ENCODE measurements at places on chromosomes 11 and 22. TPM values are rescaled to one million over a fixed set of nuclear protein-coding genes. Genes with fewer than 3 reads are reported as not detected.

DNA sequence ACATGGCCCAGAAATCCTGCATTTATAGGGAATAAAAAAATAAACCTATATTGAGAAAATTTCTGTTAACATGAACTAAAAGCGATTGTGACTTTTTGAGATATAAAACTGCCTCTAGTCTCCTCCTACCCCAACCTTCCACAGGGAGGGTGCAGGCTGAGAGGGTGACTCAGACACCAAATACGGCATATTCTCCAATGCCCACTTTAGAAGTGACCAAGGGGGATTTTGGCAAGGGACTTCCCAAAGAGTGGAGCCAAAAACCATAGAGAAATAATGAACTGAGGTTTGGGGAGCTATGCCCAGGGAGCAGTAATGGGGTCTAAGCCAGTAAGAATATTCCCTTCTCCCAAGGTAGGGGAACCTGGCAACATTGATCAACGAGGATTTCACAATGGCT, 124.9 kb upstream of the ZC3H12C start:
- no peak for DNase-seq

OSM gene
- total RNA-seq: 21.9 TPM

DNA sequence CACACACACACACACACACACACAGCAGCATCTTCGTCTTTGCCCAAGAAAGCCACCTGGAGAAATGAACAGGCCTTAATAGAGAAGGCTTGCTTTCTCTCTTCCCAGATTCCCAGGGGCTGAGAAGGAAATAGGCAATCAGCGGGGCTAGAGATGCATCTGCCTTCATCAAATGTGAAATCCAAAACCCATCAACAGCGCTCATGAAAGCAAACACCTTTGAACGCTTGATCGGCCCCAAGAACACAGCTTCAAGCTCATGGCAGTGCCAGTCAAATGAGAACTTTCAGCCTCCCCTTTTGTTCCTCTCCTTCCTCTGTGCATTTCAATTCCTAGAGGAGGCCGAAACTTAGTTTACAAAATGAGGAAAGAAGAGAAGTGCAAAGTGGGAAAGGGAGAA, 122.7 kb downstream of the EFCAB6 start:
- no peak for DNase-seq

GRCh38 chr11:73288192-73288872, 16.2 kb downstream of the P2RY6 start:
- DNase-seq: no peak

- no peak for DNase-seq
Observed at GRCh38 chr11:32921204-32921603, 28.6 kb downstream of the QSER1 start.

SORL1 gene
- 80.0 TPM for total RNA-seq

DNA sequence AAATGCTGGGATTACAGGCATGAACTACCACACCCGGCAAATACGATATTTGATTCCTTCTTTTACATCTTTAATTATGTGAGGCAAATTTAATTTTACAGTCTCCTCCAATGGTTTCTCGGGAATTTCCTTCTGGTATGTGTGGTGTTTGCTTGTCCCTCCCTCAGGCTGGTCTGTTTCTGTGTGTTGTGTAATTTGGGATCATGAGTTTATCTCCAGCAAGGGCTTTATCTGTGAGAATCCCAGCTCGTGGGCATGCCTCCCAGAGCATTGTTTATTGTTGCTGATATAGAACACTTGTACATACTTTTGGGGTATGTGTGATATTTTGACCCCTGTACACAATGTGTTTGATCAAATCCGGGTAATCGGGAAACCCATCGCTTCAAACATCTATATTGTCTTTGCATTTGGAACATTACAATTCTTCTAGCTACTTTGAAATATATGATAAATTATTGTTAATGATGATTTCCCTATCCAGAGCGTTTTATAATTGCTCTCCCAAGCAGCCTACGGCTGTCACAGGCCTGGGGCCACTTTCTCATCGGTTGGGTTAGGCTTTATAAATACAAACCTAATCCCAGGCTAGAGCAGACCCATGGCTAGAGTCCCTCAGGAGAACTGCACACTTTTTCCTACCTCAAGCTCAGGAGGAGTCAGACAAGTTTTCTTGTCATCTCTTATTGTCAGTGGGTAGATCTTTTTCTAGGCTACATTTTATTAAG, 15.0 kb upstream of the PRR5 start:
- DNase-seq: no peak

SPDYC gene
- not detected for total RNA-seq

CCDC89 gene
- total RNA-seq: 0.90 TPM

GRK2 gene
- total RNA-seq: 379 TPM

POTEH gene
- not detected for total RNA-seq

GUCD1 gene
- total RNA-seq: 96.4 TPM

GRCh38 chr11:9677951-9678350, 14.1 kb downstream of the SWAP70 start:
- DNase-seq: no peak

GRCh38 chr11:64677441-64678023, 45.5 kb downstream of the NRXN2 start:
- DNase-seq: no peak

GRCh38 chr11:15750535-15751308, 605.6 kb downstream of the SOX6 start:
- DNase-seq: no peak

MRGPRF gene
- not detected for total RNA-seq

GRCh38 chr11:84800755-84801346, 826.3 kb downstream of the DLG2 start:
- no peak for DNase-seq

- no peak for DNase-seq
Observed at GRCh38 chr11:4983841-4984240, 10.8 kb upstream of the OR51L1 start.

DNA sequence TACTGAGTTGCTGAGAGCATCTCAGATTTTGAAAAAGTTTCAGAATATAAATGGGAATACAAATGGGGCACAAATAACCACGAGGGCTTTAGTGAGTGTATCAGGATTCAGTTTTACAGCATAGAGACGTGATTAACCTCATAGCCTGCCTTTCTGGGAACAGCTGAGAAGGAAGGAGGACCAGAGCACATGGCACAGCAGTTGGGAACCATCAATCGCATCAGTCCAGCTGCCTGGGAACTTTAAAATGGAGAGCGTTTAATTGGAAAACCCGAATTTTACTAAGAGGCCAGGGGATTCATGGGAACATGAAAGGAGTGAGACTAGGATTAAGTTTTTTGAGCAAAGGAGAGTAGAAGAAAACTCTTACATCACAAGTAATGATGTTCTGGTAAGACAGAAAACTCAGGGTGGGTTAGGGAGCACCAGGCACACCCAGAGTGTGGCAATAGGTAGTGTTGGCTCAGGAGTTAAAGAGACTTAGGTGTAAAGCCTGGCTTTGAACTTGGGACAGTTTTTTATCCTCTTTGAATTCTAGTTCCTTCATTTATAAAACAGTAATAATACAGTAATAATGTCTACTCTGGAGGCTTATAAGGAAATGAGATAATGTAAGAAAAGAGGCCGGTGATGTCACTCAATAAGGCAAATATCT, 40.2 kb downstream of the FZD4 start:
- DNase-seq: no peak

OR51I1 gene
- not detected for total RNA-seq

DNA sequence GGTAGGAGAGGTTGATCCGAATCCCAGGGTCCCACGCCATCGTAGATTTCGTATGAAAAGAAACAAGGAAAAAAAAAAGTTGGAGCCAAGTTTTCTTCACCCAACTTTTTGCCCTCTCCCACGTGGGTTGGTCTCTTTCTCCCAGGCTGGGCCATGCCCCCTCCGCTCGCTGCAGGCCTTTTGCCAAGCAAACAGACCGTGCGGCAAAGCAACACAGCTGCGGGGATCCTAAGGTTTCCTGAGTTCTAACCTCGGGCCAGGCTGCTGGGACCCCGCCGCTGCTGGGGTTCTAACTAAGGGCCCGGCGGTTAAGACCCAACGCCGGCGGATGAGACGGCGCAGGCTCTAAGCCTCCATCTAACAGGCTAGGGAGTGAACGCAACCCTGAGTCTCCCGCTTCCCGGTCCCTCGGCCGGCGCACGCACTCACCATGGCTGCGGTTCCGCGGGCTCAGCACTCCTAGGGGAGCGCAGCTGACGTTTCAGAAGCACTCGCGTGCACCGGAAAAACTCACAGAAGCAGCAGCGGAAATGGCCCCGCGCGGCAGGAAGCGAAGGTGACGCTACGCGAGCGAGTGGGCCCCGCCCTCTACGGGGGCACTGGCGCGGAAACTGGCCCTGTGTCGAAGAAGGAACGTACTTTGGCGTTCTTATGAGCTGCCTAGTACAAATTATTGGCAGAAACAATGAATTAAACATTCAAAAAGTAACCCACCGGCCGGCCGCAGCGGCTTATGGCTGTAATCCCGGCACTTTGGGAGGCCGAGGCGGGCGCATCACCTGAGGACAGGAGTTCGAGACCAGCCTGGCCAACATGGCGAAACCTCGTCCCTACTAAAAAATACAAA, at the start of gene SNU13:
Gene SNU13 (minus strand): TSS at position 503 of the 847 bp plus-strand sequence. CDS start 71 bp downstream, at position 432.
- peak; percentile 95 for DNase-seq

- DNase-seq: no peak
Observed at GRCh38 chr11:83175815-83176214, 17.7 kb upstream of the ANKRD42 start.

DNHD1 gene
- 44.4 TPM for total RNA-seq

PRAME gene
- total RNA-seq: 0.41 TPM

CXCR5 gene
- total RNA-seq: 20.3 TPM

GRCh38 chr11:45280449-45280848, 5.7 kb downstream of the SYT13 start:
- no peak for DNase-seq

DNA sequence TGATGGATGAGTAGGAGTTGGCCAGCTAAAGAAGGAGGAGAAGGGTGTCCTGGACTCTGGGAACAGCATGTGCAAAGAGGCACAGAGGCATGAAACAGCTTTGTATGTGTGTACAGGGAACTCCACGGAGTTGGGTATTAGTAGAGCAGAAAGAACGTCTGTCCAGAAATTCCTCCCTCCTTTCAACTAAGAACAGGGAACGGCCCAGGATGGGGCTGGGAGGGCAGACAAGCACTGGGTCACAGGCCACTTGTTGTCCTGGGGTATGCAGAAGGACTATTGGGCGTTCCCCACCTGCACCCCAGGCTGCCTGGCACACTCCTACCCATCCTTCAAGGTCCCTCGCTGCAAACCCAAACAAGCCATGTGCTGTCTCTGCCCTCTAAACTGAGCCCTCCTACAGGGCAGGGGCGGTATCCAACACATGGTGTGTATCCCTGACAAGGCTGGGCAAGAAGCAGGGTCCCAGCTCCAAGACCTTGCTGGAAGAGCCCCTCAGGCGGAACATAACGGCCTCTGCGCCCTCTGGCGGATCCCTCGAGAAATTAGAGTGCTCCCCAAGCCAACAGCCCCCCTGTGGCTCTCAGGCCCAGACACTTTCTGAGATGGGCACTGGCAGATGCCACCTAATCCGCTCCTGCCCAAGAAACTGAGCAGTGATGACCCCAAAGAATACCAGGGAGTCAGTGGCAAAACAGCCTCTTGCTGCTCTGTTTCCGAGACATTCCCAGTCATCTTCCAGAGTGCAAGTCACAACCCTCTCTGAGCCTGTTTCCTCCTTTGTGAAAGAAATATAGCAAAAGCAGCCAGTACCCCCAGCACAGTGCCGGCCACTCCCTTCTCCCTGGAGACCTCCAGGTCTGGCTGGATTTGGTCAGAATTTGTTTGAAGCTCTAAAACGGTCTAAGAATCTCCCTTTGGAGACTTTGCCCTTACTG, 1.6 kb upstream of the ELFN2 start:
- DNase-seq: peak; percentile 64

TEX54 gene
- 0.77 TPM for total RNA-seq

LINC01488 gene
- not detected for total RNA-seq

GRCh38 chr11:134545521-134545920, 133.5 kb upstream of the B3GAT1 start:
- no peak for DNase-seq

- no peak for DNase-seq
Observed at GRCh38 chr11:44989831-44990566, 39.3 kb upstream of the TP53I11 start.

DNA sequence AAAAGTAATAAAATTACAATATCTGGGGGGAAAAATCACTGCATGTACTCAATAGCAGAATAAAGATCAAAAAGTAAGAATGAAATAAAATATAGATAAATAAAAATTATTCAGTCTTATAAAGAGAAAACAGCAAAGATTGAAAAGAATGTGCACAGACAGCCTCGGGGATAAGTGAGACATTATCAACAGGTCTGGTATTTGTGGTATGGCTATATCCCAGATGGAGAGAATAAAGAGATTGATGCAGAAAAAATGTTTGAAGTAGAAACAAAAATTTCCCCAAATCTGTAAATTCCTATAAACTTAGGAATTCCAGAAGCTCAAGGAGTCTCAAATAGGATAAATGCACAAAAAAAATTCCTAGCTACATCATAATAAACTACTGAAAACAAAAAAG, 74.5 kb upstream of the LUZP2 start:
- DNase-seq: no peak

- DNase-seq: no peak
Observed at GRCh38 chr22:27752771-27753170, 48.8 kb downstream of the MN1 start.

RIBC2 gene
- 3.5 TPM for total RNA-seq

PKP3 gene
- 0.16 TPM for total RNA-seq

HBE1 gene
- total RNA-seq: not detected

DNA sequence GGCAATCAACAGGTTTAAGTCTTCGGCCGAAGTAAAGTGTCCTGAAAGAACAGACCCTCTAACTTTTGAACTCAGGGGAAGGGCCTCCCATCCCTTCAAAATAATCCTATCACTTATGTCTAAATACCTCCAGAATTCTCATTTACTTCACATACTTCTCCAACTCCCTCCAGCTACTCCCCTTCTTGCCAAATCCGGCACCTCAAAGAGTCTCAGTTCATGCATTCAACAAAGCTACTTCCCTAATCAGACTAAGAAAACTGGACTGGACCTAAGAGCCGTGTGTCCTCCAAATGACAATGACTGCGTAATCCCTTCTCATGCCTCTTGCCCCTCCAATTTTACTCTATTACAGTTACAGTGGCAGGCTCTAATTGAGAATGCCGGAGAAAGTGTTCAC, 1.3 kb downstream of the DDB1 start:
- no peak for DNase-seq

GRCh38 chr11:16956538-16957153, 57.6 kb downstream of the PLEKHA7 start:
- DNase-seq: no peak

DNA sequence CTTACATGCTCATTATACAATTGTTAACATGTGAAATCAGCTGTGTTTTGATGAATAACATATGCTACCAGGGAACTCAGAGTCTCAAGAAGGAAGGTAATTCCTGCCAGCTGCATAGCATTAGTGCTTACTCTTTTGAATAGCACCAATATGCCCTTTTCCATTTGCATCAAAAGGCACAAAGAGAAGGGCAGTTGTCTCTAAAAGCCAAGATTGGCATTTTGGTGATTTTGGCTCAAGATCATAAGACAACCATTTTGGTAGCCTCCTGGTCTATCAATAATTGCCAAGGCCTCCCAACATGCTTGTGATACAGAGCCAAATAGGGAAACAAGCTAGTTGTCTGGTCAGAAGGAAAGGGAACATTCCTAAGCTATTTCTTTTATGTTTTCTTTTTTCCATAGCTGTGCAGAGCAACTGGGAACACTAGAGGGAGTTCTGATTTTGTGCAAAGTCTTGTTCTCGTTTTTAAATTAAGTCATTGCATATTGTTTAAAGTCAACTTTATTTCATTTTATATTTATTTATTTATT, 416.7 kb upstream of the CHORDC1 start:
- no peak for DNase-seq

All from activated T-cell treated with anti-CD3 and anti-CD28 coated beads, Interleukin-2, amount 50 U/mL, for 72 hours (primary cell).